ENCODE measurements at places on chromosomes 3 and 15.

GRCh38 chr15:35751413-35752133, 205.6 kb upstream of the DPH6 start:
- DNase-seq, result peak; percentile 58

DNA sequence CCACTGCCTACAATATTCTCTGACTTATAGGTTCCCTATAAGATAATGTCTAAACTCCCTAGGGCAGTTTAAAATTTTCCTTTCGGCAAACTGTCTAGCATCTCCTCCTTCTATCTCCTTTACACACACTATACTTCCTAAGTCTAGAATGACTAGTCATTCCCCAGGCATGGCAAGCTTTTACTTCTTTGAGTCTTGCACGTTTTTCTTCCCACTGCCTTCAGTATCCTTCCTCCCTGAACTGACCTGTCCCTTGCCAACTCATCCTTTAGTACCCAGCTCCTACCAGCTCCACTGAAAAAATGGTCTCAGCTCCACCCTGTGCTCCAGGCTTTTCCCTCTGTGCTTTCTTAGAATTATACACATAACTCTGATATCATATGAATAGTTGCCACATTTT, 93.8 kb upstream of the KBTBD8 start:
- no peak for DNase-seq

DNA sequence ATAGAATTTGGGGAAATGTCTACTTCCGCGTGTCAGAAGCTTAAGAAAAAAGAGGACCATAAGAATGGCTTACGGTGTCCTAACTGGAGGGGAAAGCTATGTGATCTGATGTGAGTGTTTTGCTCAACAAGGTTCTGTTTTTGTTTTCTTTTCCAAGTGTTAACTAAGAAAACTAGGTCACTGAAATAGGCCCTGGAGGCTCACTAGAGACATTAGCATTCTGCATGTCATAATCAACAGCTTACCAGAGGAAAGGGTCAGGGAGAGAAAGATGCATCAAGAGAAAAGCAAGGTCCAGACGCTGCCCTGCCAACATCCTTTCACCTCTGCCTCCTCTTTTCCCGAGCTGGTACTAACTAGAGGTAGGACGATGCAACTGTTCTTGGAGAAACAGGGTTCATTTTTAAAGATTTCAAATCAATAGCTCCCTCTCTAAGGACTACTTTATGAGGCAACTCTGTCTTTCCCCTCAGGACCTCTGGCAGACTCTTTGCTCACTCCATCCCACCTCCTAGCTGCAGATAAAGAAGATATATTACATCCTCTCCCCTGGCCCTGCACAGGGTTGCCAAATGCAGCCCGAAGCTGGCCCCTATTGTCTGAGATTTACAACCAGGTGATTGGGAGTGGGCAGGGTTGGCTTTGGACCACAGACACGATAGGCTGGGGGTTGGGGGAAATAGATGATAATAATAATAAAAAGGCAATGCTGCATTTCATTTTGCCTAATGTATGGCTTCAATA, 209.9 kb upstream of the SLC2A2 start:
- no peak for DNase-seq

DNA sequence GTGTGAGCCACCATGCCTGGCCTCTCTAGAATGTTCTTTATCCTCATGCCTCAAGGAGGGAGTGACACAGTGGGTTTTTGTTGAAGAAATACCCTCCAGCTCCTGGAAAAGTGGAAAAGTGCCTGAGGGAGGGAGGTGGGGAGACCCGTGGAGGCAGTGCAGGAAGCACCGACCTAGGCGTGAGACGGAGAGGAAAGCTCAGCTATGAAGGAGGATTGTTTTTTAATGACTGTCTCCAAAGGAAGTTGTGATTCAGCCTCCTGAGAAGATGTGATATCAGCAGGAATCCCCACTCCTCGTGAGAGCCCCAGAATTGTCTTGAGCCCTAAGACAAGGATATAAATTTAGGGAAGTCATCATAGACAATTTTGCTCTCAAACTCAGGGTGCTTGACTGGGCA, 21.7 kb downstream of the RPLP1 start:
- no peak for DNase-seq

- peak; percentile 19 for DNase-seq
Measured at GRCh38 chr15:92693691-92694331, 38.2 kb upstream of the FAM174B start.

GRCh38 chr3:118478706-118479276, 555.9 kb downstream of the IGSF11 start:
- no peak for DNase-seq

DNA sequence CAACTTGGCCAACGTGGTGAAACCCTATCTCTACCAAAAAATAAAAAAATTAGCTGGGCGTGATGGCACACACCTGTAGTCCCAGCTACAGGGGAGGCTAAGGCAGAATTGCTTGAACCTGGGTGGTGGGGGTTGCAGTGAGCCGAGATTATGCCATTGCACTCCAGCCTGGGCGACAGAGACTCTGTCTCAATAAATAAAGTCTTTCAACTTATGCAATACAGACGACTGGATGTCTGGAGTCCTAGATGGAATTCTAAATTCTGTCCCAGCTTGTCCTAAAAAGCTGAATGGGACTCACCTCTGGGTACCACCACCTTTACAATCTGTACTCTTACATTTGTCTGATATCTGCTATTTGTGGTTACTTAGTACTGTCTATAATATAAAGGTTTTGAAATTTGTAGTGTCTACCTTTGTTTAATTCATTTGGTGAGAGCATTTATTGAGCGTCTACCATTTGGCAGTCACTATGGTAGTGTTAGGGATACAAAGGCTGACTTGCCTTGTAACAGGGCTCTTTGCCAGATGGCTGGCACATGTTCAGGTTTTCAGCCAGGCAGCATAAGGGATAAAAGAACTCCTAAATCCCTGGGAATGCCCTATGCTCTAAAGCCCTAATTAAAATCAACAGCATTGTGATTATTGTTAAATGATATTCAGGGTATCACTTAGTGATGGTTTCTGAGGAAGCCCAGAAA, 7.2 kb upstream of the ZNF609 start:
- peak; percentile 84 for DNase-seq

DNA sequence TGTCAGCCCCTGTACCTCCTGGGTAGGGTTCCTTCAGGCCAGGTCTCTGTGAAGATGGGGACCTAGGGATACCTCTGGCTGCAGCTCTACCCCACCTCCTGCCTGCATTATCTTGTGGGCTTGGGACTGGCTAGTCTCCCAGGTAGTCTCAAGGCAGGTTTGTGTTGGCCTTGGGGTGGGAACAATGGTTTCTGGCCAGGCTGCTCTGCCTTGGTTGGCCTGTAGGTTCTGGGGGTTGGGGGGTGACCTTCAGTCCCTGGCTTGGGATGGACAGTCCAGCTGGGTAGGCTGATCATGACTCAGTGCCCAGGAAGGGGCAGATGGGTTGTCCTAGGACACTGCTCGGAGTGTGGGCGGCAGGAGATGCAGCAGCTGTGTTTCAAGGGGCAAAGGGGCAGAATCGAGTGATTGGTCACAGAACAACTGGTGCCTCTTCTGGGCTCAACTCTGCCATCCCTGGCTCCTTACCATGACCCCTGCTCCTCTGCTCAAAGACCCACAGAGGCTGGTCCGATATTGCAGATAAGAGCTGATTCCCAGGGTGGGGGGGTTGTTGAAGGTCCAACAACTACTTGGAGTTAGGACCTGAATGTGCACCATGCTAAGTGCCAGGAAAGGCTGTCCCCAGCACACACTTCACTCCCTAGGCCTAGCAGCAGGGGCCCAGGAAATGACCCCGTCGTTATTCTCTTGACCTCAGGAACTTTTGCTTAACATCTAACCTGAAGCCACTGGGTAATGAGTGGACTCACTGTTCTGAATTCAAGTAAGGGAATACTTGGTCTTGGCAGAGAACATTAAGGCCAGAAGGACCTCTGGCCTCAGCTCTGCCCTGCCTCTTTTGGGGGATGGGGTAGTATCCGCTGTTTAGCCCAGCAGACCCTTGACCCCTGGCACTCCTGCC, 18.1 kb upstream of the BSN start:
- DNase-seq, result no peak

DNA sequence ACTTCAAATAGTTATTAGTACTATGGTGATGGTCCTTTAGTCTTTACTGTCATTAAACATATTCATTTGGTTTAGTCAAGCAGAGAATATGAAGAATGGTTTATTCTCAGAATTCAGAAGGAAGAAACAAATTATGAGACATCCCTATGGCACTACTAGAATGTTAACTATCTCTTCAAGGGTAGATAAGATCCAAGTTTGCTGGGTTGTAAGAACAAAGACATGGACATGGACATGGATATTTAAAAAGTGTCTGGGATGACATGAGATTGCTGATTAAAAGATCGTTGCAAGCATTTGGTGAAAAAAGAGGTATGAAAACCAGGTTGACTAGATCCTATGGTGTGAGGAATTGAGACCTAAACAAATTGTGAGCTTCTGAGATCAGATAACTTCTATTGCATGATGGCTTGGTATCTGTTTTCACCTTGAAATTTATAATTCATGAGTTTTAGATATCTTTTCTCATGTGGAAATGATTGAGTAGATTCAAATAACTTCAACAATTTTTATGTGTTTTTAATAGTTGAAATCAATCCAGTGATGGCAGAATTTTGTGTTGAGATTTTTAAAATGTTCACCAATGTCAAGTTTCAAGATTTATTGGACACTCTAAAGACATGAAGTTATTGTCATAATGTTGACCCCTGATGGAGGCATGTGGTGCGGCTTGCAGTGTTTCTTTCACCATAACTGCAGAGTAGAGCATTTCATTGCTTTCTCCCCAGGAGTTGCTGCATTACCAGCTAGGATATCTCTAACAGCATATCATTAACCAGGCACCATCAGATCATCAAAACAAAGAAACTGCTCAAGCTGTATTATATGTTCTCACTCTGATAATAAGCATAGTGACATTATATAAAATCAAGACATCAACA, 72.6 kb downstream of the NAALADL2 start:
- DNase-seq, result no peak

DNA sequence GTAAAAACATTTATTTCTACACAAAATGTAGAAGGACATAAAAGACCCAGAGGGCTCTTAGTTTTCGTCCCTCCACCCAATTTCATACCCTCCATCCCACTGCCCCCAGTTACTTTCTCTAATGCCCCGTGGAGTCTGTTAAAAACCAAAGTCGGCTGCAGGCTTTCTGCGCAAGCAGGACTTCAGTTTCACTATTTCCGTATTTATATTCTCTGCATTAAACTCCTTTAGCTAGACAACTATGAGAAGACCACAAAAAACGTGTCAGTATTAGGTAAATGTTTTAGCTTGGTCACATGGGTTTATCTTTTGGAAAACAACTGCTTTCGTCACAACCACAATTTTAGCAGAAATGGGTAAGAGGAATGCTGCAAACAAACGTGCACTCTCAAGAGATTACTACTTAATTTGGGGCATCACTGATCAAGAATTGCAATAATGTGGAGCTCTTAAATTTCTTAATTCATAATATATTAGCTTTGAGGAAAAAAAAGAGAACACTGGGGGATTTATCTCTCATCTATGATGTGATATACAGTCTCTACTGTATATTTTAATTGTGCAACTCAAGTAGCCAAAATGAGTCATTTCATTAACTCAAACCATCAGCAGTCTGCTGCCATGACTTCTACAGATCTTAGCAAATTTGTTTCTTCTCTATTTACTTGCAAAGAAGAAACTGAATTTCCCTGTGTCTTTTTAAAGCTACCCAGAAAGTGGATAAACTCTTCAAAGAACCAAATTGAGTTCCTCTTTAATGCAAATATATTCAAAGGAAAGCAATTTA, 740 bp upstream of the NSMCE3 start:
- peak; percentile 2 for DNase-seq

GRCh38 chr3:49349348-49350114, 8.6 kb downstream of the GPX1 start:
- no peak for DNase-seq

DNA sequence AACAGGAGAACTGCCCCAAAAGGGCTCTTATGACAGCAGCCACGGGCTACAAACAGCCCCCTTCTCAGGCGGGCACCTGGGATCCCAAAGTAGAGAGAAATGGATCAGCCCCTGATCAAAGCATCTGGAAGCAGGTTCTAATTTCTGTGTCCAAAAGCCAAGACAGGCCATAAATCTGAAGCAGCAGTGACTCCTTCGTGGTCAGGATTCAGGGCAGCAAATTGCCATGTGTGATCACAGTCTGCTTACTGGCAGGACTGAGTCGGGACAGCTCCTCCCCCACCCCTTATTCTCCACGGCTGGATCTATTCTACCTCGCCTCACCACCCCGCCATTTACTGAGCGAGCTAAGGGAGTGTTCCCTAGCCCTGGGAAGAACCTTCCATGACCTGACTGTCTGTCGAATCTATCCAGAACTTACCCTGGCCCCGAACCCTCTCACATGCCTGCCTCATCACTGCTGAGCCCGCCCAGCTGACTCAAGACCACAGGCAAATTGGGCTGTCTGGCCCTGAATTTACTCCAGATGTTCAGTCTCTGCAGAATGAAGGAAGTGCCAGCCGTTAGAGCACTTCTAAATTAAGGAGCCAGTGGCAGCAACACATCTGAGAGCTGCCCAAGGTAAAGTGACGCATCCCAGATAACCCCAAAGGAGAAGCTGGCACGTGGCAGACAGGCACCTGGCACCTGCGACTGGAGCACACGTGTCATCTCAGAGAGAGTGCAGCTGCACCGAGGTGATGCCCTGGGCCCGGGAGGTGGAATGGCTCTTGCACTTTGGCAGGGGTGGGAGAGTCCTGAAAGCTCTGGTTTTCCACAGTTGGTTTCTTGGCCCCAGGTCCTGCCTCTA, 1.3 kb downstream of the LRRC15 start:
- DNase-seq, result no peak

GRCh38 chr3:60190073-60190472, 1061.2 kb downstream of the FHIT start:
- DNase-seq, result no peak

GRCh38 chr15:77402740-77403379, 17.0 kb downstream of the PEAK1 start:
- no peak for DNase-seq

DNA sequence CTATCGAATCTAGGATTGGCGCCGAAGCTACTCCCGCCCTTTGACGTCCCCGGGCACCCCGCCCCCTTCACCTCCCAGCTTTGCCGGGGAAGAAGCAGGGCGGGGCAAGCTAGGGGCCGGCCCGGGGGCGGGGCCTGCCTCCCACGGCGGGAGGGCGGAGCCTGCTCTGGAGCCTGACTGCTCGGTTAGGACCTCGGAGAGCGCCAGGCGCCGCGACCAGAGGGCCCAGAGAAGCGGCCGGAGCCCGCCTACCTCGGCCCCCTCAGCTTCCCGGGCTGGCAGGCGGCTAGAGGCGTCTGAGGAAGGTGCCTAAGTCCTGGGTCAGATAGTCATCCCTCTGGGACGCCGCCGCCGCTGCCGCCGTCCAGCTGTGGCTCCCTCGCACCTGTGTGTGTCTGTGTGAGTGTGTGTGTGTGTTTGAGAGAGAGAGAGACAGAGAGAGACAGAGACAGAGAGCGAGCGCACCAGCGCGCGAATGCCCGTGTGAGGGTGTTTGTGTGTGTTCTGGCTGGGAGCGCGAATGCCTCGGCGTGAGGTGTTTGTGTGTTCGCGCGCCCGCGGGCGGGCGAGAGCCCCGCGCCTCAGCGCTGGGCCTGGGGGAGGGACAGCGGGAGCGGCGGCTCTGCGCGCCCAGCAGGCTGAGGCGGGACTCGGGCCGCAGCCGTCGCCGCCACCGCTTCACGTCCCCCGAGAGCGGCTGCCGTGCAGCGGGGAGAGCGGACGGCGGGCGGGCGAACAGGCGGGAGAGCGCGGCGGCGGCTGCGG, at the start of gene STXBP5L:
TSS of gene STXBP5L (plus strand) at position 176 of the 765 bp plus-strand sequence. CDS start 1,374 bp downstream, outside the sequence.
- peak; percentile 84 for DNase-seq

- DNase-seq, result no peak
Measured at GRCh38 chr3:22920006-22920405, 283.1 kb upstream of the UBE2E2 start.

- DNase-seq, result no peak
Measured at GRCh38 chr3:189092547-189092946, 79.2 kb upstream of the TPRG1 start.

Data from NCI-H1092 treated with DMSO at 0.1 percent for 48 hours (cell line).